ENCODE measurements at places on chromosomes 16 and 17.
A peak's percentile ranks its signal among the peaks of the same experiment; 100 is the strongest.

DNA sequence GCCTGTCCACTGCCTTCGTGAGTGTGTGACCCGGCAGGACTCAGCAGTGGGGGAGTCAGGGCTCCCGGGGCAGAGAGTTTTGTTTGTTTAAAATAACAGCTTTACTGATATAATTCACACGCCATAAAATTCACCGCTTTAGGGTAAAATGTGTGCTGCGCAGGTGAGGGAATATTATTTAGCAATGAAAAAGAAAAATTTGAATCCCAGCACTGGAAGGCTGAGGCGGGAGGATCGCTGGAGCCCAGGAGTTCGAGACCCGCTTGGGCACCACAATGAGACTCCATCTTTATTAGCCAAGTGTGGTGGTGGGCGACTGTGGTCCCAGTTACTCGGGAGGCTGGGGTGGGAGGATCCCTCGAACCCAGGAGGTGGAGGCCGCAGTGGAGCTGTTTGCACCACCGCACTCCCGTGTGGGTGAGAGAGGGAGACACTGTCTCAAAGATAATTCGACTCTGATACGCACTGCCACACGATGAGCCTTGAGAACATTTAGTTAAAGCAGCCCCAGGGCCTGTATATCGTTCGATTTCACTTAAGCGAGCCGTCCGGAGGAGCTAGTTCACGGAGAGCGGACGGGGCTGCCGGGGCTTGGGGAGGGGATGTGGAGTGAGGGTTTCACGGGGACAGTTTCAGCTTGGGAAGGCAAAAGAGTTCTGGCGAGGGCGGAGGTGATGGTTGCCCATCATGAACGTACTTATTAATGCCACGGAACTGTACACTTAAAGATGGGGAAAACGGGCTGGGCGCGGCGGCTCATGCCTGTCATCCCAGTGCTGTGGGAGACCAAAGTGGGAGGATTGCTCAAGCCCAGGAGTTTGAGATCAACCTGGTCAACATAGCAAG, 10.2 kb downstream of the TELO2 start:
- DNase-seq: no peak

- no peak for DNase-seq
Measured at GRCh38 chr16:85639529-85640253, 26.6 kb downstream of the GSE1 start.

GRCh38 chr16:88208112-88208511, 174.6 kb upstream of the ZNF469 start:
- DNase-seq: no peak

GRCh38 chr17:56913867-56914580, at the start of gene TRIM25:
TRIM25 (minus strand) TSS chr17:56914049; CDS start chr17:56913988, 61 bp downstream.
- DNase-seq: peak; percentile 92

GRCh38 chr16:10878328-10878643, 1.3 kb downstream of the CIITA start:
- DNase-seq: no peak

Data from stimulated activated CD8-positive, alpha-beta memory T cell treated with anti-CD3 and anti-CD28 coated beads, Interleukin-2, amount 100 ng/mL, for 48 hours (primary cell).